ENCODE measurements at places on chromosomes 1 and 21.

- DNase-seq: no peak
Measured at GRCh38 chr1:177185209-177185608, 14.5 kb downstream of the BRINP2 start.

DNA sequence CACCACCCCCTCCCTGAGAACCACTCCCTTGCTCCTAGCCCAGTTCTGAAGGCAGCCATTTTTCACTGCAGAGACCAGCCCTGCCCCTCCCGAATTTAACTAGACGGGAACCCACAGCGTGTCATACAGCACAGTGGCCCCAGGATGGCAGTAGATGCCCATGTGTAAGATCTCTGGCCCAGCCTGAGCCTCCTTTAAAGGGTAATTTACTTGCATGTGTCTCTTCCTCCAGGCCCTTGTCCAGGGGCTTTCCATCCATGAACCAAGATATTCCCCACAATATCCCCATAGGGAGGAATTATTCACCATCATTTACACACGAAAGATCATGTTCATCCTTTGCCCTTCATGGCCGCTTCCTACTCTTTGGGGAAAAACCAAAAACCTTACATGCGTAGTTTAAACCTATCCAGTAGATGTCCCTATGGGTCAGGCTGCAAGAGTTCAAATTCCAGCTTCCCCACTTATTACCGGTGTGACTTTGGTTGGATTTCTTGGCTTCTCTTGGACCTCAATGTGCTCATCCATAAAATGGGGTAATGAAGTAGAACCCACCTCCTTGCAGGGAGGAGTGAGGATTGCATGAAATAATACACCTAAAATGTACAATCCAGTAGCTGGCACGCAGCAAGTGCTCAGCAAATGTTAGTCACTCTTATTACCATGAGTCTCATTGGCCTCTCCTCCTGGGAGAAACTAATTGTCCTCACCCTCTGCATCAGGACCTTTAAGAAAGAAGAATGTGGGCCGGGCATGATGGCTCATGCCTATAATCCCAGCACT, 4.0 kb upstream of the LACTBL1 start:
- peak; percentile 5 for DNase-seq

GRCh38 chr1:26156285-26157038, 2.4 kb upstream of the FAM110D start:
- no peak for DNase-seq

DNA sequence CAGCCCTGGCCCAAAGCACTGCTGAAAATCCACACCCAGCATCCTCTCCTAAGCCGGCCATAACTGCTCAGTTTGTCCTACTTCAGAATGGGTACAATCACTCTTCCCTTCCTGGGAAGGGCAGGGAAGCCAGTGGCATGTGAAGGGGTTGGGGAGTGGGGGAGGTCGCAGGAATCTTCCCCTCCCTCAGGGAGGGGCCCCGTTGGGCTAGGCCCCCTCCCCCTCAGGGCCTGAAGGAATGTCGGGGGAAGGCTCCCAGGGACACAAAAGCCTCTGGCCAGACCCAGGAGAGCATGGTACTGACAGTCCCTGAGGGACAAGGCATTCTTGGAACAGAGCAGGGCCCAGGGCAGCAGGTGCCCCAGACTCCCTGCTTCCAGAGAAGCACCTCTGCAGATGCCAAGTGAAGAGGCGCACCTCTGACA, 1.2 kb downstream of the ELOVL1 start:
- no peak for DNase-seq

DNA sequence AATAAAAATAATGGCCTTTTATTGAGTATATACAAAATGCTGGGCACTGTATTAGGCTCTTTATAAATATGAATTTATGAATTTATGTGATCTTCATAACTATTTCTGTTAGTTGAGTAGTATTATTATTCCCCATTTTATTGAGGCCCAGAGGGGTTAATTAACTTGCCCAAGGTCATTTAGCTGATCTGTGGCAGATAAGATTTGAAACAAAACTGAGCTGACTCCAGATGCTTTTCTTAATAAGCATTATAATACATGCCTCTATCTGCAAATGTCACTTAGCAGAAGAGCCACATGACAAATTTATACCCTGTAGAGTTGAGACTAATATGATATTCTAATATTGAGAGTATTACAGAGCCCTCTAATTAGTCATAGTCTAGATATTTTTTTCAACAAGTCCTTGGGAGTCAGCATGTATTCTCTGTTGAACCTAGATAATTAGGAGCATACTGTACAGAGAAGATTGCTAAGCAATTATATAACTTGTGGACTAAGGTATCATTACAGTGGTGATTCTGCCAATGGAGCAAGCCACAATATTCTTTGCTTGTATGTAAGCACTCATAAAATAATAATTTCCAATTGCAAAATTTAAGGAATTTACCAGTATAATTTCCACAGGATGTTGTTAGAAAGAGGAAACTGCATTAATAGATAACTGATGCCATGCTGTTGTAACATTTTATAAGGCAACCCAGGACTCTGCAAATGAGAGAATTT, 112.0 kb downstream of the LRRC40 start:
- DNase-seq: no peak

- DNase-seq: no peak
Measured at GRCh38 chr1:164702216-164702615, 143.2 kb downstream of the PBX1 start.

GRCh38 chr1:54053745-54054437, 483 bp downstream of the TCEANC2 start:
- DNase-seq: no peak

DNA sequence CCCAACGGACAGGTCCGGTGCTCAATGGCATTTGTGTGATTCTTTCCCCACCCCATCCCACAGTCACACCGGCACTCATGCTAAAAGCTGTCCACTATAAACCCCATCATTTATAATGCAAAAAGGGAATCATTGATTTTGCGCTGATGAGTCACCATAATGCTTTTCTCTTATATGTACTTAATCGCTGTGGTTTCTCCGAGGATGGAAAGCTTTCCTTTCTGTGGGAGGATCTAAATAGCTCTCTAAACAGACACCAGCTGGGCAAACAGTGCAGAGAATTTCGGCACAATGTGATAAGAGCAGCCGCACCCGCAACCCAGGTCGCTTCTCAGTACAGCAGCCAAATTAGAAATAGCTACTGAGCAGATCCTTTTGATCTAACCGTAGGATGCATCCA, 85.6 kb downstream of the SETD4 start:
- no peak for DNase-seq

GRCh38 chr1:84301785-84302385, 377 bp downstream of the SAMD13 start:
- DNase-seq: no peak

DNA sequence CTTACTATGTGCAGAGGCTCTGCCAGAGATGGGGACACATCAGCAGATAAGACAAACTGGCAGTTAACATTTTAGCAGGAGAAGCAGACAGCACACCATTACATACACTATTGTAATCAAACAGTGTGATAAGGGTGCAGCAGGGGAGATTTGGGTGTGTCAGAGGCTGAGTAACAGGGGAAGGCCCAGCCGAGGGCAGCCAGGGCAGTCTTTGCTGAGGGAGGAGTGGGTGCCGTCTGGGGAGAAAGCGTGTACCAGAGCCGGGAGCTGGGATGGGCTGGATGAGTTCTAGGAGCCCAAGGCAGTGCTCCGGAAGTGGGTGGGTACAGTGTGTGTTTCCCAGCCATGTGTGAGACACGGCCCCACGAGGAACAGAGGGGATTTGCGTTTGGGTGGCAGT, 31.2 kb downstream of the KCNA10 start:
- DNase-seq: no peak

DNA sequence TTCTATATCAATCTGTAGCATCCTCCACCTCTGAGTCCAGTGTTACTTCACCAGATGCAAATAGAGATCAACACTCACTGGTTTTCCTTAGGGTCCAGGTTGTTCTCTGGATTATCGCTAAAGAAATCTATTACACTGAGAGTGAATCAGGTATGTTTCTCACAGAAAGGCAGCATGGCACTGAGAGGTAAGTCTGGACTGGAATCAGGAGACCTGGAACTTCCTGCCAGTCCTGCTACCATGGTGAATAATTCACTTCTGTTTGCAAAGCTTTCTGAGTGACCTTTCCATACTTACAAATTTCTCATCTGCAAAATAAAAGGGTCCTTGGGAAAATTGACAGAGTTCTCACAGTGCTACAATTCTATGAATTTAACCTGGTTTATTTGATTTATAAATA, 1583.3 kb downstream of the MRPL39 start:
- DNase-seq: no peak

GRCh38 chr1:24769656-24770651, 24.7 kb downstream of the CLIC4 start:
- DNase-seq: no peak

DNA sequence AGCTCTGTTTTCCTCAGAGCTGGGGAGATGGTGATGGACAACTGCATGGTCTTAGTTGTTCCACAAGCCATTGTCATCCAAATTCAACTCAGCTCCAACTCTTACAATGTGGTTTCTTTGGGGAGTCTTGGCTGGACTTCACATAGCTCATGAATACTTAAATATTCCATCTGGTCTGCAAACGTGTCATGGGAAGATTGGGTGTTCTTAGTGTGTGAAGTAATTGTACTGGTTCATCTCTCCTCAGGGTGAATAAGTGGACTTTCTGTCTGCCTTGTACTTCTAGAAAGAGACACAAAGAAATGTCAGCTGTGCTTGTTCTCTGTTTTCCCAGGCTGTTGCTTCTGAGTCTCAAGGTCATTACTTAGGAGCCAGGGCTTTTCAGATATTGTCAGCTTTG, 106.6 kb downstream of the VPS13D start:
- no peak for DNase-seq

- DNase-seq: peak; percentile 50
Measured at GRCh38 chr1:56645677-56646305, 677 bp downstream of the PRKAA2 start.

DNA sequence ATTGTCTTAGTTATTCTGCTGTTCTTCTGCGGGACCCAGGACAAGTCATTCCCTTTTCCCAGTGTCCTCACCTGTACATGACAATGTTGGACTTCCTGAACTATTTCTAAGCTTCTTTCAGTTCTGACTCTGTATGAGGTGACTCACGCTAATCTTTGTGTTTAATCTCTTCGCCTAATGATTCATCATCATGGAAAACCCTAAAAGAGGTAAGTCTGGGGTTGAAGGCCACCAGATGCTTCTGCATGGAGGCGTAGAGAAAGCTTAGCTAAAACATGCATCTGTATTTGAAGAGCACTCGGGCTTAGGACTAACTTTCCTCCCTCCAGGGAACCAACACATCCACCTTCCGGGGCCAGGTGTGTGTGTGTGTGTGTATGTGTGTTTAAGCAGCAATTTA, 7.4 kb downstream of the SPRR5 start:
- DNase-seq: no peak

DNA sequence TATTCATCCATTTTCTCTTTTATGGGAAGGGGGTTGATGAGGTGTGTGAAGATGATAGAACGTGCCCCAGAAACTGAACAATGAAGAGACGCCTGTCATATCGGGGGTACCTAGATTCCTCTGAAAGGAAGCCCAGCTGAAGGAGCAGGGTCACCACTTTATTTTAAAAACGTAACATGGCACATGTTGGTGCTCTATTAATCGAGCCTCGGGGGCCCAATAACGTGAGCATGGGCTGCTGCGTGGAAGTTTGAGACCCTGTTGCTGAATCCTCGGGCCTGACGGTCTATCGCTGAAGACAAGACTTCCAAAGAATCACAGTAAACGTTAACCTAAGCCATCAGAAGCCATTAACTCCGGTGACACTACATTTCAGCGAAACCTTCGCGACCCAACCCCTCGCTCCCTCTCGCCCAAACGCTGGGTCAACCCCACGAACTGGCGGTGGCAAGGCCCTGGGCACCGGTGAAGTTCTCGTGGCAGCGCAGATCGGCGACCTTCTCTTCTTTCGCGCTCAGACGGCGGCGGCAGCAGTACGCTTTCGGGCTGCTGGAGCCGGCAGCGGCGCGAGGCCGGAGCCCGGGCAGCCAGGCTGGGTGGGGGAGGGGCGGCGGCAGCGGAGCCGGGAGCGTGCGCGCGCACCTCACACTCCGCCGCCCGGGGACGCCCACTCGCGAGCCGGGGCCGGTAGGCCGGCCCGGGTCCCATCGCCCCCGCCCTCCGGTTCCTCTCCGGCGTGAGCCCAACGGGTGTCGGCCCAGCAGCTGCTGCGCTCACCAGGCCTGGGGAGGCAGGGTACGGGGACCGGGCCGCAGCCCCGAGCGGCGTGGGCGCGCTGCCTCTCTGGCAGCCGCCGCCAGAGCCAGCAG, 838 bp upstream of the MAN1A2 start:
- peak; percentile 75 for DNase-seq

DNA sequence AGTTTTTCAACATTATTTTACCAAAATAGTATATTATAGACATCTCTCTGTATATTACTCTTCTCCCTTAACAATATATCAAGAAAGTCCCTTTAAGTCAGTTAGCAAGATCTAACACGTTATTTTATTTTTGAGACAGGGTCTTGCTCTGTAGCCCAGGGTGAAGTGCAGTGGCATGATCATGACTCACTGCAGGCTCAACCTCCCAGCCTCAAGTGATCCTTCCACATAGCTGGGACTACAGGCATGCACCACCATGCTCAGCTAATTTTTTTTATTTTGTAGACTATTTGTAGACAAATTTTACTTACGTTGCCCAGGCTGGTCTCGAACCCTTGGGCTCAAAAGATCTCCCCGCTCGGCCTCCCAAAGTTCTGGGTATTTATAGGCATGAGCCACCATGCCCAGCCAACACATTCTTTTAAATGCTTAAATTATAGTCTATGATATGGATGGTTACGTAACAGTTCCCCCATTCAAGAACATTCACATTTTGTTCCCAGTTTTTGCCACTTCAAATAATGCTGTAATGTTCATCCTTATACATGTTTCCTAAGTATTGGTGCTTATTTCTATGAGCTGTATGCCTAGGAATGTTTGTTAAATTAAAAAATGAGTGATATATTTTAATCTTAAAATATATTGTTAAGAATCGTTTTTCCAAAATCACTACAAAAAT, 70.4 kb downstream of the TUT4 start:
- DNase-seq: no peak

All from C1 segment of cervical spinal cord (tissue), 14 donors.